Stimulated activated CD8-positive, alpha-beta memory T cell treated with anti-CD3 and anti-CD28 coated beads, Interleukin-2, amount 100 ng/mL, for 48 hours (primary cell): ENCODE measurements at places on chromosomes 13 and 19.
A peak's percentile ranks its signal among the peaks of the same experiment; 100 is the strongest.

DNA sequence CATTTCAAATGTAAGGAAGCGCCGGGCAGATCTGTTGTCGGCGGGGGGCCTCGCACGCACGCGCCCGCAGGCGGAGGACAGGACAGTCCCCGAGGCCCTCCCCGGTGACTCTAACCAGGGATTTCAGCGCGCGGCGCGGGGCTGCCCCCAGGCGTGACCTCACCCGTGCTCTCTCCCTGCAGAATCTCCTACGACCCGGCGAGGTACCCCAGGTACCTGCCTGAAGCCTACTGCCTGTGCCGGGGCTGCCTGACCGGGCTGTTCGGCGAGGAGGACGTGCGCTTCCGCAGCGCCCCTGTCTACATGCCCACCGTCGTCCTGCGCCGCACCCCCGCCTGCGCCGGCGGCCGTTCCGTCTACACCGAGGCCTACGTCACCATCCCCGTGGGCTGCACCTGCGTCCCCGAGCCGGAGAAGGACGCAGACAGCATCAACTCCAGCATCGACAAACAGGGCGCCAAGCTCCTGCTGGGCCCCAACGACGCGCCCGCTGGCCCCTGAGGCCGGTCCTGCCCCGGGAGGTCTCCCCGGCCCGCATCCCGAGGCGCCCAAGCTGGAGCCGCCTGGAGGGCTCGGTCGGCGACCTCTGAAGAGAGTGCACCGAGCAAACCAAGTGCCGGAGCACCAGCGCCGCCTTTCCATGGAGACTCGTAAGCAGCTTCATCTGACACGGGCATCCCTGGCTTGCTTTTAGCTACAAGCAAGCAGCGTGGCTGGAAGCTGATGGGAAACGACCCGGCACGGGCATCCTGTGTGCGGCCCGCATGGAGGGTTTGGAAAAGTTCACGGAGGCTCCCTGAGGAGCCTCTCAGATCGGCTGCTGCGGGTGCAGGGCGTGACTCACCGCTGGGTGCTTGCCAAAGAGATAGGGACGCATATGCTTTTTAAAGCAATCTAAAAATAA is 18.2 kb downstream of the IL17D start:
- DNase-seq: no peak

- DNase-seq: no peak
These were observed 15.4 kb upstream of the CLN5 start for GRCh38 chr13:76976490-76976889.

DNA sequence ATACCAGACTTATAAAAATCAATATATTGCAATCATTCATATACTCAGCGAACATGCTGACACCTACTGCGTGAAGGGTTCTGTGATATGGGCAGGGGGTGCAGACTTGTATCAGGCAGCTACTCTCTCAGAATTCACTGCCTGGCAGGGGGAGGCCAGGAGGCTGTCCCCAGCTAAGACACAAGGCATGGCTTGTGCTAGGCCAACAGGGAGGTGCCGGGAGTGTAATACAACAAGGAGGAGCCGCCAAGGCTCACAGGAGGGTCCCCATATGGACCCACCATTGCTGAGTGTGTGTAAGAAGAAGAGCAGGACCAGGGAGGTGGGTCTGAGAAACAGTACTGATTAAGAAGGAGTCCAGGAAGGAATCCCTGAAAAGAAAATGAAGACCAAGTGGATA is 97.2 kb downstream of the COL4A2 start:
- DNase-seq: no peak

DNA sequence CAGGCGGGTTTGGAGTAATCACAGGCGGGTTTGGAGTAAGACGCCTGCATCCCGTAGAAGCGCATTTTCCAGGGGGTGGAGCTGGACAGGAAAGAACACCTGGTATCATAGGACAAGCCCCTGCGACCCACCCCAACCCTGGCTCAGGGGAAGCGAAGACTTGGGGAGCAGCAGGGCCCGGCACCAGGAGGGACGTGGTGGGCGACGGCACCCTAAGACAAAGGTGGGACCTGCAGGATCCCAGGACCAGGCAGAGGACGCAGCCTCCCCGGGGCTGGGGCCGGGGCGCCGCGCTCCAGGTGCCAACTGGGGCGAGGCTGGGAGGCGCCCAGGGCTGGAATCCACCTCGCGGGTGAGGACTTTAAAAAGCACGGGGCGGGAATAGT is 520 bp downstream of the ZNF600 start:
- no peak for DNase-seq

DNA sequence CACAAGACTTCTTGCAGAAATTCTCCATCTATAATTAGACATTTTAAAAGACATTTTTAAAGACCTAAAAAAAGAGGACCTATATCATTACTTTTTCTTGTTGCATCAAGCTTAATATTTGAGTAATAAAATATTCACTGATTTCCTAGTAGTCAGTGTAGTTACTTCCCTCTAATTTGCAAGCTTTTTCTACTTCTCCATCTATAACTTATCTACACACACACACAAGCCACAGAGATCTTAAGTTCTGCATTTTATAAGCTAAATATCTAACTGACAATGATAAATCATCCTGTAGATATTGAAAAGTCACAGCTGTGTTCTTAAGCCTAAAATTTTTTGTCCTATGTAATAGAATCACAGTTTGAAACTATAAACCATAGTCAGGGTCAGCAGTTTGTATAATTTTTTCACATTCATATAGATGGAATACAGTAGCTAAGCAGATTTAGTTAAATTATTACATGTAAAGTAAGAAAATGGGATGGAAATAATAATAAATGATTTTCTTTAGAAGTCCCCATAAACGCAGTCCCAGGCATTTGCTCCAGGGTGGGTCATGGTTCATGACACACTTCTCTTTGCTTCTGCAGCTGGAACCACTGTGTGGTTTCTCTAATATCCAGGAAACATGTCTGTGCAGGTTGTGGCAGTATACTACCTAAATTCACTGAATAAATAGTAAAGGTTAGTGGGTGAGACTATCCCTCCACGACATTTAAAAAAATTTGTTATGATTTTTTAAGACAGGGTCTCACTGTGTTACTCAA is 60.2 kb downstream of the ESD start:
- no peak for DNase-seq

- peak; percentile 44 for DNase-seq
These were observed 19.3 kb upstream of the GATAD2A start for GRCh38 chr19:19385896-19386869.

GRCh38 chr19:1609103-1609396 is 3.8 kb upstream of the UQCR11 start:
- no peak for DNase-seq

- DNase-seq: no peak
These were observed 141.7 kb downstream of the EFNB2 start for GRCh38 chr13:106393776-106394175.

DNA sequence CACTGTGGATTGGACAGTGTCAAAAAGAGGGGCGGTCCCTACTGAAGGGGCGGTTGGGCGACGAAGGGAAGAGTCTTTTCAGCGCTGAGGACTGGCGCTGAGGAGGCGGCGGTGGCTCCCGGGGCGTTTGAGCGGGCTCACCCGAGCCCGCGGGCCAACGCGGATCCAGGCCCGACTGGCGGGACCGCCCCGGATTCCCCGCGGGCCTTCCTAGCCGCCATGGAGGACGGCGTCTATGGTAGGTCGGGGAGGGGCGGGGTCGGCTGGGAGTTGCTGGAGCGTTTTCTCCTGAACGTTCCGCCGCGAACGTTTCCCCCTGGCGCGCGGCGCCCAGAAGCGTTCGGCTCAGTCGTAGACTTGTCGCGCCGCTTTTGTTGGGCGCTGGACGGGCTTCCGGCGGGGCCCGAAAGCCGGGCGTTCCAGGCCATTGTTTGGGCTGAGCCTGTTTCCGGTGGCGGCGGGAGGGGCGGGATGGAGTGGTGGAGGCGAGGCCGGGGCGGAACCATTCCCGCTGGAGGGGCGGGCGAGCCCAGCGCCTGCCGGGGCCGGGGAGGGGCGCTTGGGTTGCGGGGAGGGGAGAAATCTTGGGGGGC is at the start of gene CYTH2:
Gene CYTH2 (plus strand): TSS at position 81 of the 593 bp plus-strand sequence. CDS start 139 bp downstream, at position 220.
- DNase-seq: peak; percentile 71
